ENCODE measurements at places on chromosomes 4 and X. TPM values are rescaled to one million over a fixed set of nuclear protein-coding genes. Genes with fewer than 3 reads are reported as not detected.

DNA sequence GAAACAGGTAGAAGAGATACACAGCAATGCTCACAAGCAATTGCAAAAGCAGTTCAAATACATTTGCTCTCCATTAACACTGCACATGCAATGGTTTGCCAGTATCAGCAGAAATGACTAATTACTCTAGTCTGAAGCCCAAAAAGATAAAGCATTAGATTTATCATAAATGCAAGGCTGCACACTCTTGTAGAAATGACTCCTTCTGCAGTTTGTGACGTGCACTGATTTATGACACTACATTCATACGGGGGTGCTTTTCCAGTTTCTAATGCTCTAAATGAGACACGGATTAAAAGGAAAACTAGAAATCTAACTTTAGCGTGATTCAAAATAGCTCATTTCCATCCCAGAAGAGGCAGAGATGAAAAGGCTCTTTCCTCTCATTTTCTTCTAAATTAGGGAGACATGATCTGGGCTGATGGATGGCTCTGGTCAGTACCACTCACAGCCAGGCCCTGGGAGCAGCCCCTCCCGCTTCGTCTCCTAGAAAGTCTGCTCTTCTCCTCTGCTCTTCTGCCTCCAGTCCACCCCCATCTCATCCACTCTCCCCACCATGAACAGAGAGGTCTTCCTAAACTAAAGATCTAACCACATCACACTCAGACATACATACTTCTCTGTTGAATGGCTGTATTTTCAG lies 33.2 kb downstream of the PPP2R2C start:
- DNase-seq: no peak

DNA sequence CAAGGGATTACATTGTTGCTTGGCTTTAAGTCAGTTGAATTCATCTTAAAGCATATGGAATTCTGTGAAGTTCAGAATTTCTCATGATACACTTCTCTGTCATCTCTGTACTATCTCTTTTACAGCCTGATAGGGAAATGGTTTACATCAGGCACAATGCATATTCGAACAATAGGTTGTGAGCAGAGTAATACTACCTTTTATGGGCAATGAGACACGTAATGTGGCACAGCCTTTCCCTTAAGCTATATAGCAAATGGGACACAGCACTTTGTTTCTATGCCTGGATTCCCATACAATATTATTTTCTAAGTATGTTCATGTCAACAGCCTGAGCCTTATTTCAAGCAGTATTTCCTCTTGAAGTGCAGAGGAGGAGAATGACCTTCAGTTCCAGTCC lies 58.4 kb downstream of the SYNPO2 start:
- no peak for DNase-seq

- no peak for DNase-seq
These were observed 1.1 kb downstream of the PLAC8 start for GRCh38 chr4:83113429-83113786.

GRCh38 chrX:49163555-49164419 lies 1.2 kb downstream of the MAGIX start:
- DNase-seq: no peak

GRCh38 chr4:1809754-1810502 lies 16.8 kb downstream of the FGFR3 start:
- peak; percentile 15 for DNase-seq

GRCh38 chr4:158376106-158376840 lies 145.4 kb upstream of the RXFP1 start:
- no peak for DNase-seq

- no peak for DNase-seq
These were observed 279.0 kb downstream of the SPRY1 start for GRCh38 chr4:123675567-123675966.

- no peak for DNase-seq
These were observed 17.9 kb upstream of the HAND2 start for GRCh38 chr4:173547889-173548288.

- DNase-seq: no peak
These were observed 102.5 kb upstream of the MYOZ2 start for GRCh38 chr4:119032921-119033685.

GRCh38 chr4:44965435-44966095 lies 239.2 kb upstream of the GNPDA2 start:
- no peak for DNase-seq

GRCh38 chr4:37721995-37722638 lies 35.9 kb upstream of the RELL1 start:
- no peak for DNase-seq

GRCh38 chrX:46628460-46629371 lies 55.2 kb downstream of the CHST7 start:
- no peak for DNase-seq

GRCh38 chr4:90833706-90834105 lies 706.5 kb downstream of the CCSER1 start:
- no peak for DNase-seq

GRCh38 chr4:48403358-48403757 lies 62.0 kb downstream of the SLAIN2 start:
- no peak for DNase-seq

- DNase-seq: no peak
These were observed 739 bp upstream of the MSX1 start for GRCh38 chr4:4858527-4859324.

DNA sequence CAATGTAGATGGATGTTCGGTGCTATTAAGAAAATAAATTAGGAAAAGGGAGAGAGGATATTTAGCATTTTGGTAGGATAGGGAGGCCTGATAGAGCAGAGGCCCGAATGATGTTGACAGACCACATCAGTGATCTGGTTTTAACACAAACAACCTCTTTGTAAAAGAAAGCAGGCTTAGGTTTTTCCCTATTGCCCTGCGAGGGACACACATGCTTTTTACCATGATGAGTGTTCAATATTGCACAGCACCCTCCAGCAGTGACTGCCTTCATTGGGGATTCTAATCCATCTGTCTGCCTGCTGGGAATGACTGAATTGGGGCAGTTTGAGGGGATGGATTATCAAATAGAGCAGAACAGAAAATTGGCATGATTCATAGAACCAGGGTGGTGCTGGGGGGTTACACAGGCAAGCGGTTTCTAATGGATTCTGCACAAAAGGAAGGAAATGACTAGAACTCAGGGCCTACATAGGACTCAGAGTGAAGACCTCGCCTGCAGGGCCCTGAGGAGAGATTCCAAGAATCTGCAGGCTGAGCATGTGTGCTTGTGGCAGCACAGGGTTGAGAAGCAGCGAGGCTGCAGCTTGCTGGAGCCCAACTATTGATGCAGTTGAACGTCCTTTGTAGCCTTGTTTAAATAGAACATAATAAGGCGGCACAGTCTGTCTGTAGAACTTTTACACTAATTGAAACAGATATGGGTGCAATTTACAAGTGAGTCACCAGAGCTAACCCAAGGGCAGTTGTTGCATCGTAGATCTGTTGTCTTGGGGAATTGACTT lies 58.0 kb downstream of the RHOH start:
- peak; percentile 1 for DNase-seq

DNA sequence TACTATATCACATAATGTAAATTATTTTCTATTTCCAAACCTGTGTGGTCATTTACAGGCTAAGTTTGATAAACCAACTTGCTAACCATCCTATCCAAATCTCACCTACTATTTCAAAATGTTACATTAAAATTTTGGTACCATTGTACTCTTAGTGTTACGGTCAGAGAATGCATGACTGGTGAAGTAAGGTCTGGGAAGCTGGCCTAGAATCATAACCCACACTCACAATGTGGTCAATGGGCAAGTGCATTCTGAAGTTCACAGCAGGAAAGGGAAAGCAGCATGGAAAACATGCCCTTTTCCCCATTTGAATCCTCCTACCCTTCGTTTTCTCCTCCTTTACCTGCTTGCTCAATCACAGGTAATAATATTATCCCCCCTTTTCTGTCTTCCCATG lies 54.4 kb downstream of the PPP3CA start:
- no peak for DNase-seq

GRCh38 chrX:154040307-154040756 lies 20.6 kb upstream of the IRAK1 start:
- no peak for DNase-seq

GRCh38 chr4:76377481-76377901 lies 43.5 kb downstream of the CCDC158 start:
- DNase-seq: no peak

GRCh38 chr4:156959298-156959702 lies 12.3 kb downstream of the PDGFC start:
- DNase-seq: no peak

GRCh38 chrX:154541896-154542722 lies 4.5 kb downstream of the G6PD start:
- peak; percentile 74 for DNase-seq

GRCh38 chrX:18309401-18309800 lies 45.1 kb downstream of the SCML2 start:
- DNase-seq: no peak

GRCh38 chr4:177308125-177308524 lies 1.5 kb upstream of the NEIL3 start:
- no peak for DNase-seq

- no peak for DNase-seq
These were observed 3.2 kb downstream of the CAMK2D start for GRCh38 chr4:113758372-113758771.

DNA sequence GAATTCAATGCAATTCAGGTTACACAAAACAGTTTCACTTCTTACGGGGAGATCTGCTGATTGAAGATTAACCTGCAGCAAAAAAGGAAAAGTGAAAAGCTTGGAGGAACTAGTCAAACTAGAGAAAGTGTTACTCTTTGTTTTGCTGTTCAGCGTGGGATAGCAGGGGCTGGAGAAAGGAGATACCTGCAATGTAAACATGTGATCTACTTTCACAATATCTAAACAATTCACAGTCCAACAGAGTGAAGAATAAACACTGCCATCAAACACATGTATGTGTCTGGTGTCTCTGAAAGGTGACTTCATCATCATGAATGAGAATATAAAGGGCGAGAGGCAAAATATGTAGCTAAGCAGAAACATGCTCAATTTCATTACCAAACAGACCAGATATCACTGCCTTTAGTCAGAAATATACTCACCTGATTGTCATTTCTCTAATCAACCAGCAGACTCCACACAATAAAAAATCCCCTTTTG lies 26.4 kb downstream of the NIPAL1 start:
- no peak for DNase-seq

- DNase-seq: no peak
These were observed 64.8 kb downstream of the NDST3 start for GRCh38 chr4:118099106-118099505.

GRCh38 chr4:108172753-108173598 lies 4.2 kb upstream of the LEF1 start:
- DNase-seq: no peak

The GPR173 gene
- total RNA-seq: 2.7 TPM

The TRIML2 gene
- total RNA-seq: not detected

The MAGEE2 gene
- total RNA-seq: not detected

The GPM6B gene
- 1.1 TPM for total RNA-seq

The CFP gene
- total RNA-seq: 0.13 TPM

The FGF5 gene
- 0.32 TPM for total RNA-seq

The HHIP gene
- total RNA-seq: 217 TPM

The TGIF2LX gene
- total RNA-seq: not detected

The GPR143 gene
- 3.1 TPM for total RNA-seq

The ZFYVE28 gene
- 12.3 TPM for total RNA-seq

The DCAF4L1 gene
- total RNA-seq: 0.18 TPM

The RAB41 gene
- total RNA-seq: not detected

The PLAC1 gene
- total RNA-seq: 0.20 TPM

The POU3F4 gene
- not detected for total RNA-seq

The SATL1 gene
- not detected for total RNA-seq

The AWAT2 gene
- 0.07 TPM for total RNA-seq

The ADH1C gene
- total RNA-seq: not detected

The CTPS2 gene
- 14.4 TPM for total RNA-seq

The NAT8L gene
- 0.07 TPM for total RNA-seq
